ENCODE measurements at places on chromosomes 7 and 10.

DNA sequence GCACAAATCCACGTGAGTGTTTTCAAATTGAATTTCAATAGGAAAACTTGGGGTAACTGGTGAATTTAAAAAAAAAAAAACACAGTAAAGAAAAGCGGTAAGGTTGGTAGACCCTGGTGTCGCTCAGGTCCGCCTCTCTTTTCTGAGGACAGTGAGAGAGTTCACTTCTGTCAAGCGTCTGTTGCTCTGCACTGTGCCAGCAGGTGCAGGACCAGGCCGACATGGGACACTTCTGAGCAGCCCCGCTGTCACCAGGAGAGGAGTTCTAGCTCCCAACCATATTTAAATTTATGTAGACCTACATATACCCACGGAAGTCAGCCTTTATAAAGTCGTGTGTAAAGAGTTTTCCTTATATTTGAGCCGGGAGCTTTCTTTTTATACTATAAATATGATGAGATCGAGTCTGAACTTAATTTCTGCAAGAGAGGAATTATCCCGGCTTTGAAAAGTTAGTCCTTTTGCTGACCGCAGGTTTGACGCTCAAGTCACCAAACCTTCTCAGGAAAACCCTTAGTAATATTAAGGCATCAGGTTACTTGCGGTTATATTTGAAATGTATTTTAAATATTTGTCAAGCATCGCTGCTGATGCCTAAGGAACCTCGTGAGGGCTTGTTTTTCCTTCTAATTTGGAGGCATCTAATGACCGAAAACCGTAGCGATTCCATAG, 531 bp downstream of the IKZF1 start:
- DNase-seq: no peak

GRCh38 chr7:84384417-84384816, 189.8 kb upstream of the SEMA3A start:
- DNase-seq: no peak

- DNase-seq: no peak
Observed at GRCh38 chr7:117041007-117041406, 87.7 kb downstream of the ST7 start.

- DNase-seq: no peak
Observed at GRCh38 chr10:4579844-4580243, 246.2 kb upstream of the AKR1E2 start.

- DNase-seq: no peak
Observed at GRCh38 chr7:46186131-46186530, 265.1 kb upstream of the IGFBP3 start.

All from keratinocyte (primary cell).